ENCODE measurements at places on chromosomes 3 and 15. TPM values are rescaled to one million over a fixed set of nuclear protein-coding genes. Genes with fewer than 3 reads are reported as not detected.

Gene HGD
- 0.74 TPM for total RNA-seq

Gene SEMA3B
- total RNA-seq, result 3.3 TPM

Gene GOLGA6B
- total RNA-seq, result not detected

Gene FRMD4B
- total RNA-seq, result 40.4 TPM

Gene DNASE1L3
- total RNA-seq, result not detected

Gene TMEM40
- total RNA-seq, result not detected

Gene FOXB1
- 6.0 TPM for total RNA-seq

Gene SIDT1
- 28.9 TPM for total RNA-seq

Gene SOX14
- not detected for total RNA-seq

Gene SKOR1
- total RNA-seq, result 0.95 TPM

Gene SLC15A2
- total RNA-seq, result 3.0 TPM

Gene ITPR1
- total RNA-seq, result 147 TPM

Gene CNTN4
- 0.79 TPM for total RNA-seq

Gene U2SURP
- 179 TPM for total RNA-seq

Gene SNX33
- 3.1 TPM for total RNA-seq

Gene CCDC9B
- total RNA-seq, result 1.6 TPM

Gene GP5
- 1.6 TPM for total RNA-seq

Gene CHMP2B
- 25.4 TPM for total RNA-seq

Gene CHAC1
- 83.0 TPM for total RNA-seq

Gene CD86
- total RNA-seq, result 2.4 TPM

Gene FAM107A
- total RNA-seq, result not detected

Gene CCDC54
- total RNA-seq, result not detected

Gene EFCC1
- 0.42 TPM for total RNA-seq

Gene ZBTB20
- 19.8 TPM for total RNA-seq

Gene NEK10
- total RNA-seq, result 0.09 TPM

Gene SLC28A1
- not detected for total RNA-seq

Gene CATSPER2
- 4.5 TPM for total RNA-seq

Gene VWA5B2
- total RNA-seq, result not detected

Gene LYZL4
- total RNA-seq, result not detected

All from activated T-cell treated with anti-CD3 and anti-CD28 coated beads, Interleukin-2, amount 50 U/mL, for 72 hours (primary cell).